Fibroblast of skin of left biceps (primary cell): ENCODE measurements at places on chromosomes 3 and 15.
A peak's percentile ranks its signal among the peaks of the same experiment; 100 is the strongest.

DNA sequence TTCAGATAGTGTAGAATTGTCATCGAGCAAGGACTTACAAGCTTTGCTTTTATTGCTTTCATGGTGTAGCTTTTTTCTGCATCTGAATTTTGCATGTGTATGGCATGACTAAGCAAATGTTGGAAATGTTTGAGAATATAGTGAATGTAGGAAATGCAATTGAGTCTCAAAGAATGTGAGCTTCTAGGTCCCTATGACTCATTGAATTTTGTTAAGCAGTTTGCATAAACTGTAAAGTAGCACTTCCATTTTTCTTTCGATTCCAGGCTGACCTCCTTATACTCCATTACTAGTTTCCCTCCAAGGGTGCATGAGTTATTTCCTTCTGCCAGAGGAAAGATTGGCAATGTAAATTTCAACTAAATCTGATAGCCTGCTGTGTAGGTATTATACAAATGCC, 619.2 kb downstream of the DIPK2A start:
- DNase-seq: peak; percentile 76

GRCh38 chr3:15268033-15268631, 62.1 kb downstream of the CAPN7 start:
- DNase-seq: peak; percentile 60

DNA sequence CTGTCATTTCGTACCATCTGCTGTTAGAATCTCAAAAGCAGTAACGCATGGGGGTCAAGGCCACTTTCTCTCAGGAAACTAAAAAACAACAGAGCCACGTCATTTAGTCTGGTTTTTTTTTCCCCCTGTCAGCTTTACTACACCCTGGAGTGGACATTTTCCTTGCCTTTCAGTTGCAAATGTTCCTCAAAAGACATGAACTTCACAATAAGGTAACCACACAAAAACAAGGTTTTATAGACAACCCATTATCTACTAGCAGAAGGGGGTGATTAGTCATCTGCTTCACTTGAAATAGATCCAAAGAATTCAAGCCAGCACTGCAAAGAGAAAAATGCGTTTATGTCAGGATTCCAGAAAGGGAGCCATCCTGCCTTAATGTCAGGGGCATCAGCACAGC, 171.8 kb upstream of the CDIN1 start:
- peak; percentile 67 for DNase-seq

DNA sequence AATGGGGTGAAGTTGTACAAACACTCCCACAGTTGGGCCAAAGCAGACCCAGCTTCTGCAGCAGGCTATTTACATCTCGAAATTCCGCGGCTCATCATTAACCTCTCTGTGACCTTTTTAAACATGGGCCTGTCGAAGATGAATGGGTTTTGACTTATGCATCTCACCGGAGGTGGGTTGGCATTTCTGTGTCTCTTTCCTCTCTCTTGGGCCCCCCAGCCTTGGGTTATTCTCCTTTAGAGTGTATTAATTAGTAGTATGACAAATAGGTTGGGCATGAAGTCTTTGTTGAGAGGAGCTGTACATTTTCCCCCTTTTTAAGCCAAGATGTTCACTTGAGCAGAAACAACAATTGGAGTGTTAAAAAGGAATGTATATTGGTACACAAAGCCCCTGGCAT, 9.8 kb downstream of the SMAD6 start:
- DNase-seq: no peak

DNA sequence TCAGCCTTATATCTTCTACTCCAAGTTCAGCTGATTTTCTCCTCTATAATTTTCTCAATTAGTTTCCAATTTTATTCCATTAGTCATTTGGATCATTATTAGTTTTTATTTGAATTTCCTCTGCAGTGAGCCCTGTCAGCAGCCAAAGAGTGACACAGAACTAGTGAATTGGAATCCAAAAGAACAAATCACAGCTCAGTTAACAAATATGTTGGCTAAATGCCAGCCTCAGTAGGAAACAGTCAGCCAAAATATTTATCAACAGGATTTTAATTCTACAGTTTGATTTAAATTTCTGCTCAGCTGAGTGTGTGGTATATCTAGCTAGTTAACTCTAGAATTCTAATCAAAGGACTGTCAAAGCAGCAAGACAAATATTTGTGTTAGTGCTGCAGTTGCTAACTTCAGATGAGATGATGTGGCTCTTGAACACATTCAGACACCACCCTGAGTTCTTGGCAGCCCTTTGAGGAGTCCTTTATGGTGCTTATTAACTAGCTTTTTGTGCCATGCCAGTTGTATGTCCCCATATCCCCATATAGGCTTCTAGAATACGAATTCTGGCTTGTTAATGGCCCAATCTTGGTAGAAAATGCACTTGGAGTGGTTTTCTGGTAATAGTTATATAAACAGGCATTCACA, 194.5 kb downstream of the CPNE4 start:
- peak; percentile 8 for DNase-seq

- no peak for DNase-seq
Observed at GRCh38 chr3:61537366-61537765, 24.0 kb upstream of the PTPRG start.

GRCh38 chr15:65399997-65400396, 22.2 kb upstream of the IGDCC3 start:
- no peak for DNase-seq

DNA sequence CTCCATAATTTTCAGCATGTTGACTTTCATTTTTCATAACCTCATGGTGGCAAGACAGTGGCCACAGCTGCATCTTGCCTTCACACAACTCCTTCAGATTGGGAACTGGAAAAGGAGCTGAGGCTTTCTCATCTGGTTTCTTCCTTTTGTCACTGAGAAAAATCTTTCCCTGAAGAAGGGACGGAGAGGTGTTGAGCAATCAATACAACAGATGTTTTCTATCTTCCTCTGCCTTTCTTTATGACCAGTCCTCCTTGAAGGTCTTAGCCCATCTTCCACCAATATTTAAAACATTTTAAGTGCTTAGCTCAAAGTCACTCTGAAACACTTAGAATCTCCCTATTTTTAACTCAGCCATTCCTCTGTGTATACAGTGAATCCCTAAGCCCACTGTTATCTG, 11.9 kb downstream of the ZNF660 start:
- no peak for DNase-seq

DNA sequence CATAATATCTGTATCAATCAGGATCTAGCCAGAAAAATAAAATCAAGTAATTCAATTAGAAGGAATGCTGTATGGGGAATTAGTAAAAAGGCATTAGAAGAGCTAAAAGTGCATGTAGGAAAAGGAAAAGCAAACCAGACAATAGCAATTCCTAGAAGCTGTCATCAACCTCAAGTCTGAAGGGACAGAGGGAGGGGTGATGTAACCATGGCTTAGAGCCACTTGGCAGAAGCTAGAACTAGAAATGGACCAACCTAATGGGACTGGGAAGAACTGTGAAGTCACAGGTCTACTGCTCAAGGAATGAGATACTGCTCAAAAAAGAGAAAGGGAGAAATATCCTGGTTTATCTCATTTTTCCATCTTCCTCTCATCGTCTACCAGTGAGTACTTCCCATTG, 590.7 kb upstream of the SGO1 start:
- no peak for DNase-seq

DNA sequence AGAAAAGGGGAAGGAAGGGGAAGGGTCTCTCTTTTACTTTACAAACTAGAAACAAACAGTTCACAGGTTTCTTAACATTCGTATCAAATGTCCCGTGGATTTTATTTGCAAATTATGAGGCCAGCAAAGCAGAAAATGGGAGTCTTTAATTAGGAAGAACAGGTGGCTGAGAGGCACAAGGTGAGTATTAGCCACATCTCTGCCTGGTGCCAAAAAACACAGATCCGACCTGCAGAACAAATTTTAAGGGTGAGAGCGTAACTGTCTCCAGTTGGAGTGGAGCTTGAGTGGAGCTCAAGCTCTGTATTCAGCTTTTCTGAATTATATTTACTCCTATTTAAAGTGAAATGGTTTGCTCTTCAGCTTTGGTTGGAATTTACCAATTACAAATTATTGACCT, 1004.9 kb downstream of the FHIT start:
- DNase-seq: no peak

DNA sequence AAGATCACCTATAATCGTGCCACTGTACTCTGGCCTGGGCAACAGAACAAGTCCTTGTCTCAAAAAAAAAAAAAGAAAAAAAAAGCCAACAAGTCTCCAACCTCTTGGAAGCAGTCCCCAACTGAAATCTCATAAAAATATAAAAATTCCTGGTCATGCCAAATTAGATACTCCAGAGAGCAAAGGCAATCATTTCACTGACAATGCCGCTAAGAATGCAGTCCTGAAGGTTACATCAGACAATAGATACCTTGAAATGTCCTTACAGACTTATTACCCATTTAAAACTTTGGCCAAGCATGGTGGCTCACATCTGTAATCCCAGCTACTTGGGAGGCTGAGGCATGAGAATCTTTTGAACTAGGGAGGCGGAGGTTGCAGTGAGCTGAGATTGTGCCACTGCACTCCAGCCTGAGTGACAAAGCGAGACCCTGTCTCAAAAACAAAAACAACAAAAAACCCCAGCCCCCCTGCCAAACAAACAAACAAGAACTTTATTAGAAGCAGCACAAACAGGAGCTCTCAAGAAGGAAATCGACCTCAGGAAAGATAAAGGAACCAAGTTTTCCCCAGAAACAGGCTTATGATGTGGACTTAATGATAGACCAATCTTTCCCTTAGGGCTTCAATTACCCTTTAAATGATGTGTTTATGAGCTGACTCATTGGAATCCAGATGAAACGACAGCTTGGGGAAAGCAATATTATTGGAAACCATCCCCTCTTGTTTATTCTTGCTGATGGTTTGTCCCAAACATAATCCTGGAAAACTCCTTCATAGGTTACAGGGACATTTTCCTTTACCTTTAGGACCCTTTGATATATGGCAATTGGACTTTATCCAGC, 53.1 kb upstream of the XCR1 start:
- DNase-seq: no peak

DNA sequence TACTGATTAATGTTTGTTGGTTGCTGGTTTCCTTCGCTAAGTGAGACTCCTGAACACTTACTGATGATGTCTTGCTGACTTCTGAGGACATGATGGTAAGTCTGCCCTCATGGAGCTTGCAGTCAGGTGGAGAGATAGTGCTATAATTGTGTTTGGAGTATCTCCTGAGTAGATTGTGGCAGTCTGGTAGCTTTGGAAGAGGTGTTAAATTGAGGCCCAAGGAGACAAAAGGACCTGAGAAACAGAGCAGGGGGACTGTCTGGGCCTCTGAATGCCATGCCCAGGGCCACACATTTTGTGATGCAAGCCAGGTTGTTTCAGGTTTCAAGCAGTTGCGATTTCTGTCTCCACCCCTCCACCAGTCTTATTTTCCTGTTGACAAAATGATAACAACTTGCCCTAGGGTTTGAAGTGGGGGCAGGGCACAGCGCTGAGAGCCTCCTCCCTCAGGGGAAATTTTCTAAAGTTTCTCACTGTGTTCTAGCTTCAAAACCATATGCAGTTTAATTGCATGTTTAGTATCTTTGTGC, 16.7 kb downstream of the SMAD3 start:
- no peak for DNase-seq

- peak; percentile 44 for DNase-seq
Observed at GRCh38 chr3:21417991-21418390, 333.0 kb downstream of the ZNF385D start.

DNA sequence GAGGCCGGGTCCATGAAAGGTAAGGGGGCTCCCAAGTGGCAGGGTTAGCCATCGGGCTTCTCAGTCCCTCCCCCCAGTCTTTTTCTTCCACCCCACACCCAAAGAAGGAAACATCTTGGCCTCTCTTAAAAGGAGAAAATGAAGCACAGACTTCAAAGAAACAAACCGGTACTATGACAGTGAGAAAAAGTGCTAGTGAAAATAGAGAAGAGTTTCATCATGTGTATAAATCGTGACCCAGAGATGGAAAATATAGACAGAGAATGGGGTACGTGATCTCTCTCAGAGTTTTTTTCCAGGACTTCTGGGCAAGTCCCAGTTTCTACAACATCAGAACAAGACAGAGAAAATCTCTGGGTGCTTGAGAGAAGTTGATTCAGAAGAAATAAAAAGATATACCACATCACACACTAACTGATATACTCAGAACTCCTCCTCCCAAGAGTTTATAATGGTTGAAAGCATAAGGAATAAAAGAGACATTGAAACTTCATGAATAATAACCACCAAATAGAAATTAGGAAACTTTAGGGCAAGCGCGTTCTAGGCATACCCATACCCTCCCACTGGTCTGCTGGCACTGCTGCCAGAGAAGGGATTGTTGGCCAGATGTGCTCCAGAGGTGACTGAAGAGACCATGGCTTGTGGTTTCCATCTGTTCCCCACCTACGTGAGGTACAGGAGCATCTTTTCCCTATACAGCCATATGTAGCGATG, 318.9 kb upstream of the CHRM5 start:
- no peak for DNase-seq

- DNase-seq: no peak
Observed at GRCh38 chr3:101091489-101091888, 98.3 kb upstream of the ABI3BP start.

DNA sequence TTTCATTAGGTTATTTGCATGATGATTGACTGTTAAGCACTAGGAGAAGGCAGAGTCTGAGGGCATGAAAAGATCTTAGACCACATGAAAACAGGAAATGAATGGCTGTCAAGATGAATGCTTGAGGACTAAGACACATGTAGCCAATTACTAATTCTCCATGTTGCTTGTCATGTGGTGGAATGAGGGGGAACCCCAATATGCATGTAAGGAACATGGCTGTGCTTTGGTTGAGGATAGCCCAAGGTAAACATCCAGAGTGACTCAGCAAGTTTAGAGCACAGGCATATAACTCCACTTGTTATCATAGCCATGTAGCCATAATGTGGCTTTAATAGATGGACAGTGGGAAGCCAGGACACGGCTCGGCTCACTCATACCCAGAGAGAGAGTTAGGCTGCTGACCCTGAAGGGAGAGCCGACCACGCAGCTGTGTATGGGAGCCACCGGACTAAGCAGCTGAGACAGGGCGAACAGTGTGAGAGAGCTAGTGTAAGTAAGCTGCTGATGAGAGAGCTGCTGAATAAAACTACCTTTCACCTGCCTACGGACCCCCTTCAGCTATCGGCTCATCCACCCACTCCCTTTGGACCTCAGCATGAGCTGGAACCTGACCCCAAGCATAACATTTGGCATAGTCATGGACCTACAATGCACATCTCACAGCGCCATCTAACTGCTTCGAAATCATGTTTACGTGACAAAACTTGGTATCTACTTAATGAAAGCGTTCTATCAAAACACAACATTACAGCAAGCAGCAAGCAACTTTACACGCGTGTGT, 37.6 kb downstream of the ANO10 start:
- DNase-seq: no peak

DNA sequence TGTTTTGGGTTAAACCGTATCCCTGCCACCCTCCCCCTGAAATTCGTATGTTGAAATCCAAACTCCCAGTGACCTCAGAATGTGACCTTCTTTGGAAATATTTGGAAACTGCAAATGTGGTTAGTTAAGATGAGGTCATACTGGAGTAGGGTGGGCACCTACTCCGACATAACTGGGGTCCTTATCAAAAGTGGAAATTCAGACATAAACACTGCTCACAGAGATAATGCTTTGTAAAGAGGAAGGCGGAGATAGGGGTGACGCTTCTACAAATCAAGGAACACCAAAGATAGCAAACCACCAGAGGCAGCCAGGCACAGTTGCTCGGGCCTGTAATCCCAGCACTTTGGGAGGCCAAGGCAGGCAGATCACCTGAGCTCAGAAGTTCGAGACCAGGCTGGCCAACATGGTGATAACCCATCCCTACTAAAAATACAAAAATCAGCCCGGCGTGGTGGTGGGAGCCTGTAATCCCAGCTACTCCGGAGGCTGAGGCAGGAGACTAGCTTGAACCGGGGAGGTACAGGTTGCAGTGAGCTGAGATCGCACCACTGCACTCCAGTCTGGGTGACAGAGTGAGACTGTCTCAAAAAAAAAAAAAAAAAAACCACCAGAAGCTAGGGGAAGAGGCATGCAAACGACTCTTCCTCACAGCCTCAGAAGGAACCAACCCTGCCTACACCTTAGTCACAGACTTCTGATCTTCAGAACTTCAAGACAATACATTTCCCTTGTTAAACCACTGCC, 51.1 kb upstream of the CHD2 start:
- peak; percentile 80 for DNase-seq
